ENCODE measurements at places on chromosomes 13 and 19.

- DNase-seq, result no peak
Observed at GRCh38 chr13:34349091-34349722, 531.3 kb downstream of the RFC3 start.

- peak; percentile 5 for DNase-seq
Observed at GRCh38 chr19:19860756-19861390, 4.8 kb upstream of the ZNF253 start.

DNA sequence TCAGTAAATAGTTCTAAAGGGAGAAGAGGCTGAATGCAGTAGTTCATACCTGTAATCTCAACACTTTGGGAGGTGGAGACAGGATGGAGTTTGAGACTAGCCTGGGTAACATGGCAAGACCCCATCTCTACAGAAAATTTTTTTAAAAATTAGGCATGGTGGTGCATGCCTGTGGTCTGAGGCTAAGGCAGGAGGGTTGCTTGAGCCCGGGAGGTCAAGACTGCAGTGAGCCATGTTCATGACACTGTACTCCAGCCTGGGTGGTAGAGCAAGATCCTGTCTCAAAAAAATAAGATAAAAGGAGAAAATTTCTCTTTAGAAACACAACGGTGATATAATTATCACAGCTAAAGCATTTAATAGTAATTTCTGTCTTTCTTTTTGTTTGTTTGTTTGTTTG is 57.1 kb downstream of the SIPA1L3 start:
- no peak for DNase-seq

GRCh38 chr19:9940778-9941177 is 4.5 kb upstream of the OLFM2 start:
- DNase-seq, result no peak

- no peak for DNase-seq
Observed at GRCh38 chr13:74869846-74870245, 612.1 kb downstream of the TBC1D4 start.

- DNase-seq, result no peak
Observed at GRCh38 chr13:107124129-107124718, 556.3 kb upstream of the ARGLU1 start.

DNA sequence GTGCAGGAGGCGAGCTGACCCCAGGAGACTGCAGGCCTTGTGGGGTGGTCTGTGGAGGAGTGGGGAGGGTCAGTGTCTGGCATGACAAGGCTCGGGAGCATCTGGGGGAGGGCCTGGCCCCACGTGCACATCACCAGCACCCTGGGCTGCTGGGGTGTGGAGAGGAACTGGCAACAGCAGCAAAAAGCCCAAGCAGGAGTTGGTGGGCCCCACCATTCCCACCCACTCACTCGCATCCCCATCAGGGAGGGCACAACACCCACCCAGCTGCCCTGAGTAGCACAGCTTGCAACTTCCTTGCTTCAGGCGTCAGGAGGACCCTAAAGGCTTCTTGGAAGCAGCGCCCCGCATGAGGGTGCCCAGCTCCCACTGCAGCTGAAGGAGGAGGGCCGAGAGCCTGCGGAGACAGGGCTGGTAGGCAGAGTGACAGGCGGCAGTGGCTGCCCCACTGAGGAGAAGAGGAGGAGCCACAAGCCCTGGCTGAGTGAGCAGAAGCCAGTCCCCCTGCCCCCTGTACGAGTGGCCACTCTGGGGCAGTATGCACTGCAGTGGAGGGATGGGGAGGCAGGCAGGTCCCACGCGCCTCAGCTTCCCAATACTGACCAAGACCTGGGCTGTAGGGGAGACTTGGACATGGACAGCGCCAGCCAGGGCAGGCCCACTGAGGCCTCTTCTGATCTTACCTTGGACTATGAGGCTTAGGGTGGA is 26.5 kb downstream of the ELL start:
- DNase-seq, result no peak

- no peak for DNase-seq
Observed at GRCh38 chr19:1258707-1259205, 10.4 kb downstream of the MIDN start.

- no peak for DNase-seq
Observed at GRCh38 chr19:4376671-4376990, 23.7 kb downstream of the SH3GL1 start.

- DNase-seq, result no peak
Observed at GRCh38 chr13:37369616-37370015, 229.0 kb downstream of the POSTN start.

GRCh38 chr19:15248106-15248505 is 15.9 kb upstream of the EPHX3 start:
- no peak for DNase-seq

- no peak for DNase-seq
Observed at GRCh38 chr19:56113074-56113632, 7.9 kb downstream of the ZNF787 start.

DNA sequence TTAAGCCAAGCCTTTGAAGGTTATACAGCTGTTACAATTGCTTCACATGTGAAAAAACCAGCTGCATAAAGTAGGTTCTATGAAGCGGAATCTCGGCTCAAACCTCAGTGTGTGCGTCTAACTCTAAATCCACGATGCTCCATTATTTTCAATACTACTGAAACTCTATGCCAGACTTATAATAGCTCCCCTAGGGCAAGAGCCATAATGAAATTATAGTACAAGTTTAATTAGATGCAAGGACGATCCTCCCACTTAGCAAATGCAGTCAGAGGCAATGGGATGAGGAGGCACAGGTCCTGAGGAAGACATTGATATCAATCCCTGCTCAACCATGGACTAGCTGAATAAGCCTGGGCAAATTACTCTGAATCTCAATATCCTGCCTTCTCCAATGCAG is 31.1 kb downstream of the SLC7A1 start:
- no peak for DNase-seq

DNA sequence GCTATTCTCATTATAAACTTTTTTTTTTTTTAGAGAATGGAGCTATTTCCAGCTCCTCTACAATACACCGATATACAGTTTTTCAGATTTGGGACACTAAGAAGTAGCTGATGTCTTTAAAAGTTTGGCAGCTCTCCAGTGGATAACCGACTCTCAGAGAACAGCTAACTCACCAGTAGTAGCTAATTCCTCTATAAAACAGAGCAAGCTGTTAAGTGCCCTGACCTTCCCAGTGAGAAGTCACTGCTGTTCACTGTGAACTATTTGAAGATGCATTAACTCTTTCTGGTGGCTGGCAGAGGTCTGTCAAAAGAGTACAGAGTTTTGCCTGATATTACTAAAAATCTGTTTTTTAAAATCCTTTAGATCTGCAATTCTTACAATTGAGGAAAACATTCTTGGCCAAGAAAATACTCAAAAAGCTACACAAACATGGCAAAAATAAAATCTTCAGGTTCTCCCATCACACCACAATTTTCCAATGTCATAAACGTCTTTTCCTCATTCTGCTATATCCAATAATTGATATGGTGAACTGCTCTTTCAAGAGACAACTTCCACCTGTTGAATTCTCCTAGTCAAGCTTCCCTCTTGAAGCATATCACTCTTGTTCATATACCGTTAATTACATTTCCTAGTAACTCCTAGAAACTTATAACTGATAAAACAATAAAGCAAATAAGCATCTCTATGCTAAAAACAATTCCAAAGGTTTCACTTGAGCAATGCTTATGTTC is 44.2 kb downstream of the TBC1D4 start:
- DNase-seq, result no peak

DNA sequence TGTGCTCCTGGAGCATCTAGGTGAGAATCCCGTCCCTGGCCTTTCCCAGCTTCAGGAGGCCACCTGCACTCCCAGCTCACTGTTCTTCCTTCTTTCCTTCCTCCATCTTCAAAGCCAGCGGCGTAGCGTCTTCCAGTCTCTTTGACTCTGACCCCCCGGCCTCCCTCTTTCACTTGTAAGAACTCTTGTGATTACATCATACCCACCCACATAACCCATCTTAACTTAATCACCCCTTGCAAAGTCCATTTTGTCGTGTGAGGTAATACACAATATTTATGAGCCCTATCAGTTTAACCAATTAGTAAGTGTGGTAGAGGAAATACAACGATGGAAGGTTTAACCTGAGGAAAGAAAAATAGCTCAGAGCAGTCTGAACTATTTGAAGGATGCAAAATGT is 4.6 kb upstream of the CDC16 start:
- DNase-seq, result no peak

DNA sequence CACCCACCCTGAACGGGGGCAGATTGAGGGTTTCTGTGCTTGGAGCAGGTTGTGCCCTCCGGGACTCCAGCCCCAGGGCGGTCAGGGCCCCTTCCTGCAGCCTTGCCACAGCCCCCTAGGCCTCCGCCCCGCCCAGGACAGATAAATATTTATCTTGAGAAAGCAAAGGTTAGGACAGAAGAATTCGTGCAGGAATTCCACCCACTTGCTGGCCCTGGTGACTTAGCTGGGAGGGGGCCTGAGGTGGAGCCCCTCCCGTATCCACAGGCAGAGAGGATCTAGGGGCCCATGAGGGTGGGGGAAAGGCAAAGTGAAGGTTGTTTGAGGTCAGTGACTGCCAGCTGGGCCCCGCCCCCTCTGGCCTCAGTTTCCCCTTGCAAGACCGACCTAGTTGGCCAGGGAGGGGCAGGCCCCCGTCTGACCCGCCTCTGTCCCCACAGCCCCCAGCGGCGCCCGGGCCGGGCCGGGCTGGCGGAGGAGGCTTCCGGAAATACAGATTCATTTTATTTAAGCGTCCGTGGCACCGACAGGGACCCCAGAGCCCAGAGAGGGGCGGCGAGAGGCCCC is 5.2 kb downstream of the MIDN start:
- no peak for DNase-seq
